ENCODE measurements at places on chromosomes 1 and 21.

- no peak for DNase-seq
Observed at GRCh38 chr1:169146576-169147214, 40.2 kb downstream of the ATP1B1 start.

DNA sequence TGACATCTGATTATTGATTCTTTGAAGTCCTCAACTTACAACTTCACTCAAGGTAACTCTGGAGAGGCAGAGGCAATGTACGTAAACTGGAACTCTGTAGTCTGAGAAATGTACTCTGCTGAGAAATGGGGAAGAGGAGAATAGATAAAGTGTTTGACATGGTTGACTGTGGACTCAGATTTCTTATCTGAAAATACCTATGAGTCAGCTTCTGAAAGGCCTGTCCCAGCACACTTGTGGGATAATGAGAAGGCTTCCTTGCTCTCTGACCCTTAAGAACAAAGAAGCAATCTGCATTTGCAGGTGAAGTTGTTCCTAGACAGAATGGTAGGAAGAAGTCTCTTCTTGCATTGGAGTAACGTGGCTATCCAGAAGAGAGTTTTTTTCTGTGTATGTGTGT, 1573.5 kb downstream of the BRINP3 start:
- DNase-seq: no peak

- DNase-seq: peak; percentile 55
Observed at GRCh38 chr21:42974832-42975820, 764 bp downstream of the PKNOX1 start.

DNA sequence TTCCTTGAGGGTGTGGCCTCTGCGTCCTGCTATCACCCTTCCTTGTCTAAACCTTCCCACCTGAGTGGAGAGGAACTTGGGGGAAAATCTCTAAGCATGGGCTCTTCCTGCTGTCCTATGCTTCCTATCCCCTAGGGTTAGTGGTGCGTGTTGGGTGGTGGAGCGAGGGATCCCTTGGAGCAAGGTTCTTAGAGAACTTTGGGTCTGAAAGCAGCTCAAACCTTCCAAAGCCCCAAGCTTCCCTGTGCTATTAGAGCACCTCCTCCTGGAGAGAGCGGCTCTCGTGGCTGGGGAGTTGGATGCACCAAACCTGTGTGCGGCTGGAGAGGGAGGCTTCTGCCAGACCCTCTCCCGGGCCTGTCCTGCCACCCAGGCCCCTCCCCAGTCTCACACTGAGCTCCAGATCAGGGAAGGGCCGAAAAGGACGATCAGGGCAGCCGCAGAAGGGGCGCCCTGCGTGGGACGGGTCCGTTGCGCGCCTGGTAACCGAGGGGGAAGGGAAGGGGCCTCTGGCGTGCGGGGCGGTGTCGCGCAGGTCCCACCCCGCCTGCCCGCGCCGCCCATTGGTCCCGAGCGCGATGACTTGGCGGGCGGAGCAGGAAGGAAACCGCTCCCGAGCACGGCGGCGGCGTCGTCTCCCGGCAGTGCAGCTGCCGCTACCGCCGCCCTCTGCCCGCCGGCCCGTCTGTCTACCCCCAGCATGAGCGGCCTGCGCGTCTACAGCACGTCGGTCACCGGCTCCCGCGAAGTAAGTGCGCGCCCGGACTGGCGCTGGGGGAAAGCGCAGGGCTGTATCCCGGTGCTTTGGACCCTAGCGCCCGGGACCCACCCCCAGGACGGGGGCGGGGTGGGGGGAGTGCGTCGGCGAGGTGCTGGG, at the start of gene SH3BGRL3:
Gene SH3BGRL3 (plus strand): TSS at position 631 of the 877 bp plus-strand sequence. CDS start 70 bp downstream, at position 701.
- peak; percentile 82 for DNase-seq

DNA sequence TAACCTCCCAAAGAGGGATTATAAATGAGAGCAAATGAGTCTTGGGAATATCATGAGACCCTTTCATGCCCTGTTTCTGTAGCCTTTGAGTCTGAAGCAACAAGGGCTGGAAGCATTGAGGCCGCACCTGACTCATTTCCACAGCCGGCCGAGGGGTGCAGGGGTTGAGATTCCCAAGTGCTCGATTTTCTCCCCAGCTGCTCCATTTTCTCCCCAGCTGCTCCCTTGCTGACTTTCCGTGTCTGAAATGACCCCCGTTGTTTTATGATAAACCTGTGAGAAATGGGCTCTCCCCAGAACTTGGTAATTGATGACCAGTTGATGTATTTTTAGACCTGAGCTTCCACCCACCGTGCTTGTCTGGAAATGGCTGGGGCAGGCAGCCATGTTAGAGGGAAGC, 22.9 kb downstream of the SIM2 start:
- no peak for DNase-seq

- no peak for DNase-seq
Observed at GRCh38 chr1:151692226-151692625, 24.4 kb downstream of the CELF3 start.

- DNase-seq: no peak
Observed at GRCh38 chr21:16751695-16752474, 761.0 kb upstream of the CXADR start.

GRCh38 chr1:169648709-169649108, 18.8 kb upstream of the SELP start:
- DNase-seq: no peak

GRCh38 chr1:47791879-47792608, 205.1 kb downstream of the TRABD2B start:
- DNase-seq: no peak
